ENCODE measurements at places on chromosomes 16 and 17.

- no peak for DNase-seq
These were observed 2.5 kb upstream of the HEATR9 start for GRCh38 chr17:35870906-35871819.

DNA sequence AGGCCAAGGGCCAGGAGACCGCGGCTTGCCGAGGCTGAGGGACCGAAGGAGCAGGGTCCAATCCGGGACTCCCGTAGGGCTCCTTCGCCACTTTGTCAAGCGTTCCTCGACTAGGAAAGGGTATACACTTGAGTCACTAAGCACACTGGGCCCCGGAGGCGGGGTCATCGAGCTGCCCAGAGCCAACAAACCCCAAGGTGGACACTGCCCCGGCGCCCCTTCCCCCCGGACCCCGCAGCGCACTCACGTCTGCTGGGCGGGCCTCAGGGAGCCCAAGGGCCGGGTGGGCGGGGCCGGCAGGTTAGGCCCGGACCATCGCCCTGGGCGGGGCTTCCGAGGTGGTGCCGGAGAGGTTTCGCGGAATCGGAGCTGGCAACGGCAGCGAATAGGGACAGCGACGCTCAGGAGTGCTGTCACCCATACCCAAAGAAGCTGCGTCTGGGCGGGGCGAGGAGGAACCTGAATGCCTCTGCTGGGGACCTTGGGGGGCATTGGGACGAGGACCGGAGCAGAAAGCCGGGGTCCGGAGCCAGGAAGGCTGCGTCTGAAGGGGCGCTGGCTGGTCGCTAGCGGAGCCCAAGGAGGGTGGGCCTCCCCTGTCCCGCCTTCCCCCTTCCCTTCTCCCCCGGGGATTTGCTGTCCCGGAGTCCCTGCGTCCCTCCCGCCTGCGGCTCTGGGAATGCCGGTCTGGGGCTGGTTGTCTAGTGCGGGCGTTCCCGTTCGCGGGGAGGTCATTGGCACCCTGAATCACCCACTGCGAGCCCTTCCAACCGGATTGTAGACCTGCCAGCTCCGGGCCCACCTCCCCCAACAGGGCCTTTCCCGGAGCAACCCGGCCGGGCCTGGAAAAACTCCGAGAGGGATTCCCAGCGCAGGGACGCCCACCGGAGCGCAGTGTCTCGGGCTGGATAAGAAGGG lies 118.2 kb upstream of the SMURF2 start:
- DNase-seq, result no peak

DNA sequence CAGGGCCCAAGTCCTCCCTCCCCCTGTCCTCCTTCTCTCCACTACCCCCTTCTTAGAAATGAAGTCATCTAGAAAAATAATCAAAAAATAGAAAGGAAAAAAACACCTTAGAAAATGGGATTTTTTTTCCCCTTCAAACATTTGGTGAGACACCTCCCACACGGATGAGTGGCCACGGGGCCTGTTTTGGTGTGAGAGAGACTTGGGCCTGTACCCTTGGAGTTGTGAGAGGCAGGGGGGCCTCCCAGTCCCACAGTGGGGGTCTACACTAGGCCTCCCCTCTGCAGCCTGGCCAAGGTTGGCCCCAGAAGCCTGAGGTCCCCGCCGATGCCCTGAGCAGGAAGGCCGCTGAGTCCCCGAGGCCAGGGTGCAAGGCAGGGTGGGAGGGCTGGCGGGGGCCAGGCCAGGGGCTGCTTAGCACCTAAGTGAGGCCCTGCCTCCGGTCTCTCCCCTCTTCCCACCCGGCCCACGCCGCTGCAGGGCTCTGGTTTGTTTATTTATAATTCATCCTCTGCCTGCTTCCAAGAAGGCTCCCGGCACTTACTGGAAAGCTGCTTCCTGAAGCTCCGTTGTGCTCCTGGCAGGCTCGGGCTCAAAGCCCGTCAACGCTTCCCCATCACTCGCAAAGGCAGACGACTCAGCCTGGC lies 26.4 kb downstream of the NPTX1 start:
- DNase-seq, result no peak

GRCh38 chr17:30308406-30308805 lies 16.7 kb upstream of the BLMH start:
- DNase-seq, result no peak

- no peak for DNase-seq
These were observed 1.9 kb downstream of the GNG13 start for GRCh38 chr16:798666-799065.

DNA sequence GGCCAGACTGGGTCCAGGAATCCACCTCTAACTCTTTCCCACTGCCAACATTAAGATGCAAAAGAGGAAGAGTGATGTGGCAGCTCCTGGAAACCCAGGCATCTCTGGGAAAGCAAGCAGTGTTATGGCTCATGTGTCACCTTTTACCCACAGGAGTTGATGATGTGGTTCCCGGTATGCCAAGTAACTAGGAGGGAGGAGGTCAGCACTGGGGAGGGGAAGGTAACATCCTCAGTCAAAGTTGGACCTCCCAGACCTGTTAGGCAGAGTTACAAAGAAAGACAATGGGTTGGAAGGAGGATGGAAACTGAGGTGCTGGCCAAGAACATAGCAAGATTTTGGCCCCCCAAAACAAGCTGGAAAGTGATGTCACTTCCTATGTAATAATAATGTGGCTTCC lies 11.4 kb downstream of the KRABD2 start:
- DNase-seq, result no peak

Measured in cerebellar nuclear complex (tissue), 1 donor.